NCI-H748 treated with DMSO at 0.1 percent for 48 hours (cell line): ENCODE measurements at places on chromosomes 5 and 9.

DNA sequence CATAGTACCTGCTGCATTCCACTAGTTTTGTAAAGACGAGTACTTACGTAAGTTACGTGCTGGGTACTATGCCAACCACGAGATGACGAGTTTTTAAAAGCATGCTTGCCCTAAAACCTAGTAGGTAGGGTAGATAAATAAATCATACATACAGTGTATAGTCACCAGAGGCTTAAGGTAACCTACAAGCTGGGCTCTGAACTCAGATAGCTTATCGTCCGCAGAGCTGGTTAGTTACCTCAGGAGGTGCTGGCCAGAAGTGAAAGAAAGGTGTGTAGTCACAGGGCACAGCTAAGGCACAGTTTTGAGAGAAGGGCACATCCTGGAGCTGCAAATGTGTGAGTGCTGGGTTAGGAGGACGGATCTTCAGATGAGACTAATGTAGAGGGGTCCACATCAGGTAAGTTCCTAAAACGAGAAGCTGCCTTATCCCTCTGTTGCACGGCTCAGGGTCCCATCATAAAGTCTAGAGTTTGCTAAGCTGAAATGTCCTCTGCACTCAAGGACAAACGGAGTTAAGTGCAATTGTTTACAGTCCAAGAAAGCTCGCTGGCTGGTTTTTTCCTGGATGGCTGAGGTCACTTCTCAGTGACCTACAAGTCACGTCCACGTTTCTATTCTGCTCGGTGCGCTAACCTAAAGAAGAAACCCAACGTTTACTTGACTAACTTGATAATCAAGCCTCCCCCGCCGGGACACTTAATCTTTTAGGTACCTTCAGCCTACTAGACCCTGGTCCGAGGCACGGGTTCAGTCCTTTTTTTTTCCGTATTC, 1.1 kb upstream of the SNX24 start:
- DNase-seq: no peak

- DNase-seq: peak; percentile 51
Measured at GRCh38 chr5:115098041-115098702, 71.5 kb downstream of the TRIM36 start.

DNA sequence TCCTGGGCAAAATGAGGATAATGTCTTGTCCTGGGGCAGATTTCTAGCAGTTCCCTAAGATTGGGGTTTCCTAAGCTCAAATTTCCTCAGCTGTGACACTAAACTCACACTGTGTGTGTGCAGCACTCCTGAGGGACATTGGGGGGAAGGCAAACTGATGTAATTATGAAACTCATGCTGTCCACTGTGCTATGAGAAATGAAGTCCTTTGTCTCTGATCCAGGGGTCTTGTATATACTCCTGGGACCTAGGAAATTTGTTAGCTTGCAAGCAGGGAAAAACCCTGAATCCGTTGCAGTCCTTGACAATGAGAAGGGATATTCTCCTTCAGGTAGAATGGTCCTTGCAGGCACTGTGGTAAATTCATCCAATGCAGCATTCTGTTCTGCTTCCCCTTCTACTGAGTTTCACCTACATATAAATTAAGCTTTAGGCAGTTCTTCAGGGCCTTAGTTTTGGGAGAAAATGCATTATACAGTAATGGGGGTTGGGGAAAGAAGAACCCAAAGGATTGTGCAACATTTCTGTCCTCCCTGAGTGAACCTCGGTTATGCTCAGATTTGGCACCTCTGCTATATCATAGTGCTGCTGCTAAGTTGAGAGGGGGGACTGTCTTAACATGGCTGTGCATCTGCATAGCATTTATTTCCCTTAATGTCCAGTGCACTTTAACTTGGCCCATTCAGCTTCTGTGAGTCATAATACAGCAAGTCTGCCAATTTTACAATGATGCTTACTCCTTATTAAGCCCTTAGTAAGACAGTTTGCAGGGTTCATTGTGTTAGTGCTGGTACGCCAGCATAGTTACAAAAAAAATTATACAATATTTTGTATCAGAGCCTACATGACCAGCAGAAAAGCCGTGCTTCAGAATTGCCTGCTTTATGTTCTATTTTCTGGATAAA, 80.2 kb downstream of the PJA2 start:
- no peak for DNase-seq

DNA sequence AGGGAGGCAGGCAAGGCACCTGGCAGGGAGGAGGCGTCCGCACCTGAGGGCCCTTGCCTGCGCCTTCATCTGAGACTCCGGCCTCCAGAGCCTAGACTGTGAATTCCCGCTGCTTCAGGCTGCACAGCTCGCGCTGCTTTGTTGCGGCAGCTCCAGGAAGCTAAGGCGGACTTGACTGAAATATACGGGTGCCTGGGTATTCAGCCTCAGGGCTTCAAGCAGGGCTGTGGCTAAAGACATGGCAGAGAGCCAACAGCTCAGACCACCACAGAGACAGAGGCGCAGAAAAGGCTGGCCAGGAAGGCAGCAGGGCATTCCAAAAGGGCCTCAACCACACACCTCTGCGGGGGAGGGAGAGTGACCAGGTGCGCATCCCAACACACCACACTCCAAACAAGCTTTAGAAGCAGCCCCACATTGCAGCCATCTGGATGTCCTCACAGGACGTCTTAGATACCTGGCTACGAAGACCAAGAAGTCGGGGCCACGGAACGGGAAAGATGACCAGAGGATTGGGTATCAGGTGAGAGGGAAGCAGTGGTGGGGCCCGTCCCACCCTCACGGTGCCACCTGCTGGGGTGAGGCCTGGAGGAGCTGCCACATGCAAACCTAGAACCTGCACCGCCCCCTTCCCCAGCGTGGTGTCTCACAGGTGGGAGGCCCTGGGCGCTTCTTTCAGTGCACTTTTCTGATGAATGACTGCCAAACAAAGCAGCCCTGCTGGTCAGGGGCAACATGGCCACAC, 1.7 kb upstream of the DPH7 start:
- no peak for DNase-seq

DNA sequence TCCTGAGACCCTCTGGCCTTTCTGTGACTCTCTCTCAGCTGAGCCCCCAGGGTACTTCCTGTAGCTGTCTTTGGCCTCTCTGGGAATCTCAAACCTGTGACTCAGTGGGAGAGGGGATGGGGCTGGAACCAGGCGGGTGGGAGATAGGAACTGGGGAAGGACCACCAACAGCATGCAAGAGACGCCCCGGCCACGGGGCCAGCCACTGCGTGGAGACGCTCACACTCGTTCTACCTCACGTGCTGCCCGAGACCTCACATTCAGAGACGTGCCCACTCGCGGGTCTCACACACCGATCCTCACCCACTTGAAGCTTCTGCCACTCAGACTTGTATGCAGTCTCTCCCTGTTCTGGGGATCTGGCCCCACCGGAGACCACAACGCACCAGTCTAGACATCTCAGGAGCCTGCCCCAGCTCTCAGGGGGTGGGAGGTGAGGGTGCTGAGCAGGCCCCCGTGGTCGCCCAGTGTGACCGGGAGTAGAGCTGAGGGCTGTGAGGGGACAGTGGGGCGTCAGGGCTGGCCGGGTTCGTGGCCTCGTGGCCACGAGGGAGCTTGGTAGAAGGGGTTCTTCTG, 13.8 kb downstream of the GPRIN1 start:
- DNase-seq: no peak

DNA sequence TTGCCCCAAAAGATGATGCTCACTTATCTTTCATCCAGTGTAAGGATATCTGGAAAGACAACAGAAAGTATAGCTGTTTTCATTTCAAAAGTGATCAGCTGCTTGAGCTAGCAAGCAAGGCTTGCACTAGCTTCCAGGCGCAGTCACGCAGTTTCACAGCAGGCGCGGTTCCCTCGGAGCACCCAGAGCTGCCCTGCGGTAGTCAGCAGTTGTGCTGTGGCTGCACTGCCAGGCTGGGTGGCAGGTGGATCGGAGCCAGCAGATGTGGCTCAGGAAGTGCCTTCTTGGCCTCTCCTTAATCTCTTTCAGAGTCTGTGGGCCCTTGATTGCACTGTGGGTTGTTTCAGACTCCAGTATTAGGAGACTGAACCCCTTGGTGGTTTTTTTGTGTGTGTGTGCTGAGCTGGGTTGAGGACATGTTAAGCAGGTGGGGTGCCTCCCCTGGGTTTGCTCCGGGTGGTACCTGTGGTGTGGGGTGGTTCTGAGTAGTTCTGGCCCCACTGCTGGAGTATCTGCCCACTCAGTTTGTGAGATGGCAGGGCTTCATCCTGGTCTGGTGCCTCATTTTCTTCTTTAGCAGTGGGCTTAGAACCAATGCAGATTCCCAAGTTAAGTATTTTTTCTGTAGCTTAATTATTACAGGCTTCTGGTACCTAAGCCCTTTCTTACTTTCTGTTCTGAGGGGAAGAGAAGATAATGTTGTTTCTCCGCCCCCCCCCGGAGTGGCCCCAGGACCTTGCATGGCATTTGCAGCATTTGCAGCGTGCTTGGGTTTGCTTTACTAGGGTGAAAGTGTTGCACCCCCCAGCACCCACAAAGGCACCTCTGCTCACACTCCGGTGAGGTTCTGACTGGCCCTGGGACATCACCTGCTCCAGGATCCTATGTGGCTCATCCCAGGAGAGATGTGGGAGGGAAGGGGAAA, 16.4 kb downstream of the TENT4A start:
- no peak for DNase-seq

GRCh38 chr5:115309751-115310370, 13.4 kb upstream of the CCDC112 start:
- DNase-seq: no peak

- DNase-seq: no peak
Measured at GRCh38 chr5:159663986-159664385, 252.3 kb upstream of the ADRA1B start.

DNA sequence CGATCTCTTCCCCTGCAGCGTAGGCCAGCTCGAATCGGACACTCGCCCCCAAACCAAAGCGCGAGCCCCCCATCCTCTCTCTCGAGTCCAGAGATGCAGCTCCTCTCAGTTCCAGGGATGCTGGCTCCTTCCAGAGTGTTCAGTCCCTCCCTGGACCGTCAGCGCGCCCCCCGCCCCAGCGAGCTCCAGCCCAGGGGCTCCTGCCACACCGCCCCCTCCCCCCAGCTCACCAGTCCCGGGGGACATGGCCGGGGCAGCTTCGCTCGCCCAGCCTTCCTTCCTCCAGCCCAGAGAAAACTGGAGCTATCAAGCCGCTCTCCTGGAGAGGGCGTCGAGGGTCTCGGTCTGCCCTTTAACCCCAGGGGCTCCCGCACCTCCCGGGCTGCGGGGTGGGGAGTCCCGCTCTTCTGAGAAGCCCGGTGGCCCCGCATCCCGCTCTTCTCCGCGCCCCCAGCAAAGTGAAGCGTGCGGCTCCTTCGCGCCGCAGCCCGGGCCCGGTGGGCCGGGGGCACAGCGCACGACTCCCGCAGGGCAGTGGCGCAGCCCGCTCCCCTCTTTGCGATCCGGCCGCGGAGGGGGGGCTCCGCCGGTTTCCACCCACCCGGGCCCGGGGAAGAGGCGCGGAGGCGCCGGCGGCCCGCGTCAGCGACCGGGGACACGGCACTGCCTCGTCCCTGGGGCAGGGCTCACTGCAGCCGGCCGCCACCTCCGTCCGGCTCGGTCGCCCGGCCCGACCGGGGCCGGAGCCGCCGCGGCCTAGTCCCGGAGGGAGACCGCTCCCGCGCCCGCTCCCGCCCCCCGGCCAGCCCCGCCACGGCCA, 587 bp downstream of the MIER3 start:
- DNase-seq: no peak

DNA sequence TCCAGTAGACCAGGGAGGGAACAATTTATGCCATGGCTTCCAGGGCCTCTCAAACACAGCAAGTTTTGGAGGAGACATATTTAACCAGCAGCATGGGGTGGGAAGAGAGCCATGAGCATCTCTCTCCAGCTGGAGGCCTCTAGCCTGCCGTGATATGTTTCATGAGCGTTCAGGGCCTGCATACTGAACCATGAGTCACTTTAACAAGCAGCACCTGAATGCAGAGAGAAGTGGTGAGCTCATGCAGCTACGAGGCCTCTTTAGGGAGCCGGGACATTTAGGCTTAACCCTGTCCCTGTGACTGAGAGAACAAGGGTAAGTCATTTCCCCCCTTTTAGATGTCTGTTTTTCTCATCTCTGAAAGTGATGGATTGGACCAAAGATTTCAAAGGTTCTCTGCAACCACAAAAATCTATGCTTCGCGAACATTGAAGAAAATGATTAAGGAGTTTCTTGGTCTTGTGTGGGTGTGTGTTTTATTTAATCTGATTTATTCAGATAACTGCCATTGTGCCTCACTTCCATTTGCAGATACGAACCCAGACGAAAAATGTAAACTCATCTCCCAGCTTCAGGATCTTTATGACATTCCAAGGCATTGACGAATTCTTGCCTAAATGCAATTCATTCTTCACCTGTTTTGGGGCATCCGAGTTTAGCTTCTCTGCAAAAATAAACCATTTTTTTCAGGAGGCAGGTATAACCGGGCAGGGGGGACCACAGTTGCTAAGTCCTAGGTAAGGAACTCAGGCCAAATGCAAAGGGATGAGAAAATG, 157.0 kb downstream of the GABBR2 start:
- no peak for DNase-seq

DNA sequence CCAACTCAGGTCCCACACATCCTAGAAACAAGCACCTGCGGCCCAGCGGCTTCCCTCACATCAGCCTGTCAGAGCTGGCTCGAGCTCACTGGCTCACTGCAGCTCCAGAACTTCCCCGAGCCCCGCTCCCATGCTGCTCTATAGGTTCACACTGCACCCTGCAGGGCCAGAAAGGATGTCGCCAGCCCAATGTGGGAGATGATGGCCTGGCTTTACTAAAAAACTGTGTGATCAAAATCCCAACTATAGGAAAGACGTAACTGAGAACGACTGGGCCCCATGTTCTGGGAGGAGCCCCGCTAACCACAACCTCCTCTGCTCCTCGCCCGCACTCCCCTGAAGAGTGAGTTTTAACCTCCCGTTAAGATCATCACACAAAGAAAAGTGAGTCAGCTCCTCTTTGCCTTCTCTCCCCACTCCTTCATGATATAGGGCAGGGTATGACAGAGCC, 4.6 kb downstream of the SURF4 start:
- no peak for DNase-seq

GRCh38 chr5:60792438-60792837, 51.6 kb downstream of the ELOVL7 start:
- no peak for DNase-seq

GRCh38 chr5:60698336-60698735, 1.6 kb downstream of the DEPDC1B start:
- no peak for DNase-seq

DNA sequence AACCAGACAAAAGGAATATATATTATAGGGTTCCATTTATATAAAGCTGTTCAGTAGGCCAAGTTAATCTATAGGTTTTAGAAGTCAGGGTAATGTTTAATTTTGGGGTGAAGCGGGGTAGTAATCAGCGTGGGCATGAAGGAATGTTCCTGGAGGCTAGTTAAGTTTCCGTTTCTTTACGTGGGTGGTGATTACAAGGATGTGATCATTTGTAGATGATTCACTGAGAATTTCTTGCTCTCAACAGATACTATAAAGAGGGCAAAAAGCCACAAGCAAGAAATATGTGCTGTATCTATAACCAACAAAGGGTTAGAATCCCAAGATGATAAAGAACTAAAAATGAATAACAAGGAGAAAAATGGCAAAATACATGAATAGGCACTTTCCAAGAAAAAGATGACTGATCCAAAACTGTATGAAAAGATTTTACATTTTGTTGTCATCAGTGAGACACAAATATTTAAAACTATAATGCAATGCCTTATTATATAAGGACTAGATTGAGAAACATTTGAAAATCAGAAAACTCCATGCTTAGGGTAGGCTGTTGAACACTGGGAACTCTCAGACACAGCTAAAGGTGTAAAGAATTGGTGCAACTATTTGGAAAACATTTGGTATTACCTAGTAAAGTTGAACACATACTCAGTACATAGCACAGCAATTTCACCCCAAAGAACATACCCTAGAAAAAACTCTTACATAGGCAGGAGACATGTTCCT, 224.3 kb upstream of the S1PR3 start:
- DNase-seq: no peak
